ENCODE measurements at places on chromosomes 12 and 14.

GRCh38 chr12:22631863-22632463 is 7.0 kb downstream of the ETNK1 start:
- no peak overlapping the region for H3K4me3 ChIP-seq
- H3K27me3 ChIP-seq, result no peaks in the 10 kb centered on the region
- DNase-seq, result no peak
- H3K4me1 ChIP-seq, result peaks cover 74% of the 10 kb centered on the region
- no peak overlapping the region for H3K27ac ChIP-seq

GRCh38 chr14:76772300-76773187 is 11.3 kb downstream of the VASH1 start:
- H3K4me1 ChIP-seq, result peaks cover 37% of the 10 kb centered on the region
- no peaks in the 10 kb centered on the region for H3K36me3 ChIP-seq
- H3K4me3 ChIP-seq, result peak overlapping the region; percentile 0

GRCh38 chr14:97719931-97720330 is 922.7 kb downstream of the VRK1 start:
- H3K27me3 ChIP-seq, result no peaks in the 10 kb centered on the region
- H3K4me1 ChIP-seq, result no peaks in the 10 kb centered on the region
- no peak overlapping the region for H3K4me3 ChIP-seq
- H3K27ac ChIP-seq, result no peak overlapping the region
- no peaks in the 10 kb centered on the region for H3K36me3 ChIP-seq

DNA sequence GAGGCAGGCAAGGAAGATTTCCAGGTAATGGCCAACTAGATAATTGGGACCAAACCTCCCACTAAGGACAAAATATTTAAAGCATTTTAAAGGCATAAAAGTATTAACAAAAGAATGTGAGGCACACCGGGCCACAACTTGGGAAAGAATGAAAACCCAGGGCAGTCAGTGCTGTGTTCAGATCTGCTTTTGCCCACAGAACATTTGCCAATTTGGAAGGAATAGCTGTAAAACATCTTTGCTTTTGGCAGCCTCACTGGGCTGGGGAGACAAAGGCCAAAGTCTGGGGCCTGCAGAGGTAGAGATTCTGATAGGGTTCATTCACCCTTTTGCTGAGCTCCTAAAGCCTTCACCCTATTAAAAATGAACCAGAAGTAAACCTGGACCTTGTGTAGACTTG is 82.3 kb downstream of the SYNE3 start:
- H3K36me3 ChIP-seq, result no peaks in the 10 kb centered on the region
- no peak for DNase-seq
- H3K4me1 ChIP-seq, result no peaks in the 10 kb centered on the region

GRCh38 chr12:56078931-56079722 is 838 bp upstream of the ERBB3 start:
- H3K36me3 ChIP-seq, result no peaks in the 10 kb centered on the region
- H3K4me1 ChIP-seq, result peaks cover 8% of the 10 kb centered on the region
- no peaks in the 10 kb centered on the region for H3K27me3 ChIP-seq
- no peak for DNase-seq

DNA sequence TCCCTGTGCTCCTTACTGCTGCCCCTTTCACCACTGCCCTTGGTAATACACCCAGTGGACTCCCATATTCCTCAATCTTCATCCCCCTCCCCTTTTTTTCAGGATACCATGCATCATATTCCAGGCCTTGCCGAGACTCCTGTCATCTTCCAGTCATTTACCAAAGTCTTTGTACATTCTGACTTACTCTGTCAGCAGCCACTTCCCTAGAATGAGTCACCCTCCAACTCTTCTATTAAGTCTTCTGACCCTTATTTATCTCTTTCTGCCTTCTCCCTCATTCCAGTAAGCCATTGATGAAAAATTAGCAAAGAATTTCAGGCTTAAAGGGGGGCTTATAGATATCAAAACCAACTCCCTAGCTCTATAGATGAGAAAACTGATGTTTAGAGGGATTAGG is 128.0 kb downstream of the STXBP6 start:
- no peak overlapping the region for H3K27ac ChIP-seq
- no peak for DNase-seq
- H3K27me3 ChIP-seq, result no peaks in the 10 kb centered on the region

Measured in vagina (tissue), 2 donors.